ENCODE measurements at places on chromosomes 13 and 19. TPM values are rescaled to one million over a fixed set of nuclear protein-coding genes. Genes with fewer than 3 reads are reported as not detected.

- DNase-seq = no peak
Measured at GRCh38 chr13:85321734-85322133, 477.5 kb downstream of the SLITRK6 start.

DNA sequence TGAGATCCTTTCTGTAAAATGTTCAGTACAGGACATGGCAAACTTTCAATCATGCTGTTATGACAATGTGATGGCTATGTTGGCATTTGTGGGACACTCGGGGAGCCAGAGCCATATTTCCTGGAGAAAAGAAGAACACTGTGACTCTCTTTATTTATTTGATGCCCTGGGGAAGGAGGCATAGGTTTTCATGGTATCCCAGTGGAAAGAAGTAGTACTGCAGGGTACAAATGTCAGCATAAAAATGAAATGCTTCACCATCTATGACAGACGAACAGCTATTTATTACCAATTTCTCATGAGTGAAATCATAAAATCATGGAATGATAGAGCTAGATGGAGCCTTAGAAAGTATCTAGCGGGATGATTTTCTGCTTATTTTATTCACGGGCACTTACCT is 217.1 kb downstream of the COL4A1 start:
- no peak for DNase-seq

- no peak for DNase-seq
Measured at GRCh38 chr19:17125062-17125727, 49.6 kb downstream of the MYO9B start.

- DNase-seq = no peak
Measured at GRCh38 chr19:17370026-17370587, 7.0 kb downstream of the PLVAP start.

DNA sequence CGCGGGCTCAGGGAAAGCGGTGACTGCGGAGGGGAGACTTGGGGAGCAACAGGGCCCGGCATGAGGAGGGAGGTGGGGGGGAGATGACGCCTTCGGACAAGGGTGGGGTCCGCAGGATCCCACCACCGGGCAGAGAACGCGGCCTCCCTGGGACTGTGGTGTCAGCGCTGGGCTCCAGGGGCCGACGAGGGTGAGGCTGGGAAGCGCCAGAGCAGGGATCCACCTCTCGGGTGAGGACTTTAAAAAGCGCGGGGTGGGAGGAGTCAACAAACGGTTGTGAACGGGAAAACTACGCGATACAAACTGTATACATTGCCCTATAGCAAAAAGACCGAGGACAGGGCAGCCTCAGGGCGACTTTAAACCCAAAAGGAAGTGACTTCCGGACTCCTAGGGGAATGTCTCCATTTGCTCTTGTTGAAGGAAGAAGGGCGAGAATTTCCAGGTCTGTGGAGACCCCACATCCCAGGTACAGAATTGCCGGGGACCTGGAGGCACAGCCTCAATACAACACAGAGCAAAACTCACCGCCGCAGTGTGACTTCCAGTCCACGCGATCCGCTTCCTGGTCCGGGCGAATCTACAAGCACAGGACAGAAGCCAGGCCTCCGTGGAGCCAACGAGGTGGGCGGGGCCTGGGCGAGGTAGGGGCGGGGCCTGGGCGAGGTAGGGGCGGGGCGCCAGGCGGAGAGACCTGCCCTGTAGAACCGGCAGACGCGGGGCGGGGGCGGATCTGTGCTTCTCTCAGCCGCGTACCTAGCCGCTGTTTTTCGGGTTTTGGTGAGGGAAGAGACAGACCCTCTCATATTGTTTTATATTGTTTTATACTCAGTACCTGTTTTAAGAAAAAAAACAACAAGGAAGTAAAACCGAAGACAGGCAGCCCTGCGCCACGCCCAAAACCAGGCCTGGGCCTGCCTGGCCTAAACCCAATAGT is at the start of gene ZNF888:
Gene ZNF888, minus strand, starts transcription at position 588 of the 937 bp plus-strand sequence. CDS start 5,555 bp downstream, outside the sequence.
- DNase-seq = peak; percentile 94

GRCh38 chr19:44664976-44665375 is 6.3 kb upstream of the CEACAM19 start:
- no peak for DNase-seq

GRCh38 chr19:32945260-32945659 is 26.5 kb downstream of the CEP89 start:
- DNase-seq = no peak

DNA sequence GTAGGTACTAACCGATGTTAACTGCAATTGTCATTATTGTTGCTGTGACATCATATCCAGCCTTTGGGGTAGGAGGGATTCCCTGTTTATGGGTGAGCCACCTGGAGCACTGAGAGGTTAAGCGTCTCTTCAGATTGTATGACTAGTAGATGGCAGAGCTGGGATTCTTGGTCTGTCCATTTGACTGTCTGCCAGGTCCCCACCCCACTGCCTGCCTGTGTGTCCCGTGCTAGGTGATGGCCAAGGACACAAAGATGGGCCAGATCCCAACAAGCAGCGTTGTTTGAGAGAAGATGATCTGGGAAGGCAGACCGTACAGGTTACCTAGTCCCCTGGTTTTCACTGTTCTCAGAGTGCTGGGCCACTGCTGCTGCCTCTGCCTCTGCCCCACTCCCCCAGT is 16.6 kb downstream of the PPP2R1A start:
- no peak for DNase-seq

DNA sequence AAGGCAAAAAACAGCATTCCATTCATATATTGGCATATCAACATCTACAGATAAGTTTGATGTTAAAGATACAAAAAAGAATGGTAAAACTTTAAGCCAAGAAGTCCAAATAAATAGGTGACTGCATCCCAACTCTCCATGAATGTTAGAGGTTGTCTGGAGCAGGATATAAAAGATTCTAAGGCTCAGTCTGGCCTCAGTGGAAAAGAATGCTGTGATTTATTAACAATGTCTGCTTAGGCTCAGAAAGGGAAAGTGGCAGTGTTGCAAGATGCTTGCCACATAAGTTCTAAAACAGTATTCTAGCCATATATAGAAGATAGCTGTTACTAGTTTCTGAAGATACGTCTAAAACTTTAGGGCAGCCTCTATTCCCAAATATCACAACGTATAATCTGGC is 179.8 kb upstream of the NBEA start:
- DNase-seq = no peak

- DNase-seq = no peak
Measured at GRCh38 chr13:88248393-88248792, 577.2 kb downstream of the SLITRK5 start.

- no peak for DNase-seq
Measured at GRCh38 chr13:114323349-114323748, 9.0 kb downstream of the CHAMP1 start.

DNA sequence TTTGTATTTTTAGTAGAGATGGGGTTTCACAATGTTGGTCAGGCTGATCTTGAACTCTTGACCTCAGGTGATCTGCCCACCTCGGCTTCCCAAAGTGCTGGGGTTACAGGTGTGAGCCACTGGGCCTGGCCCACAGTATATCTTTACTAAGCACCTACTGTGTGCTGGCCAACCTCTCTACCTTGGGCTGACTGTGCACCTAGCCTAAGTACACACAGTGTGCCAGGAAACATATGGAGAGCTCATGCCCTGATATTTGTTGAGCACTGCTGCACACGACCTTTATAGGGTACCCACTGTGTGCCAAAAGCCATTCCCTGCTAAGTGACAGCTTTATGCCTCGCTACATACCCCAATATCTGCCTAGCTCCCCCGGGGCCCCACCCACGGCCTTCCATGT is 6.3 kb upstream of the ARHGAP45 start:
- no peak for DNase-seq

DNA sequence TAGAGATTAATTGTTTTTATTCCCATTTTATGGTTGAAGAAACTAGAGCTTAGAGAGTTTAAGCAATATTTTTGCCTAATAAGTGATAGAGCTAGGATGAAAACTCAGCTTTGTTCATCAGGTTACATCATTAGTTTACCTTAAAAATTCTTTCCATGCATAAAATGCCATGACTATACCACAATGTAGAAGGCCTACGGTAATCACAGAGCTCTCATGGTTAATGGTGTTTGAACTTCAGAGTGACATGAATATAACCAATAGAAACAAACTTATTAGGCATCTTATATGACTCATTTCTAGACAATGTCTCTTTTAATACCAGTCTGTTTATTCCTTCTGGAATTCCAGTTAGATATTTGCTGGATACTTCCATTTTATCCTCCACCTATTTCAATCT is 78.5 kb downstream of the FGF9 start:
- DNase-seq = no peak

DGKH gene
- total RNA-seq = 26.3 TPM

KLHL1 gene
- total RNA-seq = not detected

ZNF628 gene
- total RNA-seq = 11.1 TPM

PGLYRP1 gene
- total RNA-seq = not detected

STX10 gene
- total RNA-seq = 59.7 TPM

CEACAM4 gene
- not detected for total RNA-seq

CD22 gene
- 4.1 TPM for total RNA-seq

TRAPPC2B gene
- 8.3 TPM for total RNA-seq

MCF2L gene
- 53.9 TPM for total RNA-seq

MBD3 gene
- total RNA-seq = 54.1 TPM

LILRA1 gene
- total RNA-seq = 0.49 TPM

GFY gene
- total RNA-seq = not detected

ZNF570 gene
- 2.9 TPM for total RNA-seq

C13orf42 gene
- total RNA-seq = not detected

KLK8 gene
- not detected for total RNA-seq

RGL3 gene
- 10.7 TPM for total RNA-seq

All from mucosa of descending colon (tissue), 3 donors.